ENCODE measurements at places on chromosomes 11 and 22. TPM values are rescaled to one million over a fixed set of nuclear protein-coding genes. Genes with fewer than 3 reads are reported as not detected.

GRCh38 chr11:14021738-14022137, 59.2 kb downstream of the SPON1 start:
- DNase-seq: no peak

DNA sequence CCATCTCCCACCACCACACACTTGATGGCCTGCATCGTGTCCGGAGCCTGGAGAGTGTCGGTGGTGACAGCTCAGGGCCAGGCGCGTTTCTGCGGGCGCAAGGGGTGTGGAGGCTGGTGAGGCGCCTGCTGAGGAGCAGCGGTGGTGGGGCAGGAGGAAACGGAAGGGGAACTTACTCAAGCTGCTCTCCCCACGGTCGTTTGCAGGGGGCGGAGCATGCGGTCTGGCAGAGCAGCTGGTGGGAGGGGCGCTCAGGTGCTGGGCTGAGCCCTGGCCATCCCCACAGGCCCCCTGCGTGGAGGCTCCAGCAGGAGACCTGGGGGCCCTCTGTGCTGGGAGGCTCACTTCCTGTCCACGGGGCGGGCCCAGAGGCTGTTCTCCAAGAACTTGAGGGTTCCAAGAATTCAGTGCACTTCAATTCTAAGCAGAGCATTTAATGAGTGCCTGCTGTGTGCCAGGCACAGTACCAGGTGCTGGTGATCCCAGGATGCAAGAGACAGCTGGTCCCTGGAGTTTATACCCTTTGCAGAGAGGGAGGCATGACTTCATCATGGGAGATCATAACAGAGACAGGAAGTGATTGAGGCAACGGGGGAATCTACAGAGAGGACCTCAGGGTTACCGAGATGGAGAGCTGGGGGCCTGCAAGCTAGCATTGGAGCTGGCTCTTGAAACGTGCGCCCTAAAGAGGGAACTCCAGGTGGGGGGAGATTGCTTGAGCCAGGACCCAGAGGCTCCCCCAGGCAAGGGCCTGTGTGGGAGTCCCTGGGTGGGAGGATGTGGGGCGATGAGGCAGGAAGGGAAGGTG, at the start of gene RAC2:
Gene RAC2, minus strand, starts transcription at position 156 of the 808 bp plus-strand sequence. Its CDS starts 121 bp downstream, at position 35.
- DNase-seq: peak; percentile 88

GRCh38 chr11:8011371-8011770, 24.2 kb downstream of the EIF3F start:
- DNase-seq: no peak

GRCh38 chr22:31719850-31720471, 30.0 kb downstream of the PRR14L start:
- DNase-seq: no peak

DNA sequence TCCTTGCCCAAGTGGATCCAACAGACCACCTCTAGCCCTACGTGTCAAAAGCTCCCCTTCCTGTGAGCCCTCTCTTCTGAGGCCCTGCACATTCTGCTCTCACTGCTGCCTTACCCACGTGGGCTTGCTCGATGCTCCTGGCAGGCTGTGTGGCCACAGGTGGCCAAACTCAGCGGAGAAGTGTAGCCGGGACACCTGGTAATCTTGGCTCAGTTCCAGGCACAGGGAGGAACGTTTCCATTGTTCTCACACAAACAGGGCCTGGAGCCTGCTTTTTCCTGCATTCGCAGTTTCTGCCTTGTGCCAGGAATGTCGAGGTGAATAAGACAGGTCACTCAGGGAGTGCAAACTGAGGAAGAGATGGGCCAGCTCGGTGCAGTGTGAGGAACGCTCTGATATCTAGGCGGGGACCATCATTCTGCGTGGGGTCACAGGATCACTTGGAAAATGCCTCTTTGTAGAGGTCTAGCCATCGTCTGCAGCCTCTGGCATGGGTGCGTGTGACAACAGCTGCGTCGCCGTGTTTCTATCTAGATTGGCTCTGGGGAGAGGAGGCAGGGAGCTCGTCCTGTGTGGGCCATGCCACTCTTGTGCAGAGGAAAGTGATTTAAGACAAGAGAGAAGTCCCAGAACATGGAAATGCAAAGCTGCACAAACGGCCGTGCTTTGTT, 127.6 kb upstream of the PARVA start:
- no peak for DNase-seq

GRCh38 chr11:62569611-62570010, 4.1 kb downstream of the EEF1G start:
- no peak for DNase-seq

DNA sequence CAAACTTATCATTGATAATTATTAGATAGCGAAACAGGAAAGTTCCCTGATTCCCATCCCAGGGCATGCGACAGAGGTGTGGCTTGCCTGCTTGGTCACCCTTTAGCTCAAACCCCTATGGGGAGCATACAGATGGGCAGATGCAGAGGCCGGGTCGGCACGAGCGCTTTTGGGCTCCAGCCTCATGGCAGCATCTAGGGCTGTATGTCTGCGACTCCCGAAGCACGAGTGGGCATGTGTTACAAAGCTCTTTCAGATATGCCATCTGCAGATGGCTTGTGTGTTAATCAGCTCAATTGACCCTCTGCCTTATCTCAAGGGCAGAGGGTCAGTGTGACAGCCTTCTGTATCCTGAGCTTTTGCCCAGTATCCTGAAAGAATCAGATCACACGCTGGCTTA, 2069.3 kb upstream of the RAG2 start:
- DNase-seq: no peak

DNA sequence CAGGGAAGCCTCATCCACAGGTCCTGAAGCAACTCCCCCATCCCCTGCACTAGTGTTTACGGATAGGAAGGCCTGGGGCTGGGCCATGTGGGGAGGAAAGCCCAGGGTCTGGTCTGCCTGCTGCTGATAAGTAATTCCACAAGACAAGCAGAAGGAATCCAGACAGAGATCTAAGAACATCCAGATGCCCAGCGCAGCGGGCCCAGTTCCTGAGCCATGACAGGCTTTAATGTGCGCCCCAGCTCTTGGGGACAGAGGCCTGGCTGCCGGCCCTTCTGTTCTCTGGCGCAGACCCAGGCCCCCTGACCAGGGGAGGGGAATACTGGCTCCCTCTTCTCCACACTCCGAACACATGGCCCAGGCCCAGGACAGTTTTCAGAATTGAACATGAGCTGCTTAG, 28.8 kb upstream of the ETS1 start:
- DNase-seq: no peak

DNA sequence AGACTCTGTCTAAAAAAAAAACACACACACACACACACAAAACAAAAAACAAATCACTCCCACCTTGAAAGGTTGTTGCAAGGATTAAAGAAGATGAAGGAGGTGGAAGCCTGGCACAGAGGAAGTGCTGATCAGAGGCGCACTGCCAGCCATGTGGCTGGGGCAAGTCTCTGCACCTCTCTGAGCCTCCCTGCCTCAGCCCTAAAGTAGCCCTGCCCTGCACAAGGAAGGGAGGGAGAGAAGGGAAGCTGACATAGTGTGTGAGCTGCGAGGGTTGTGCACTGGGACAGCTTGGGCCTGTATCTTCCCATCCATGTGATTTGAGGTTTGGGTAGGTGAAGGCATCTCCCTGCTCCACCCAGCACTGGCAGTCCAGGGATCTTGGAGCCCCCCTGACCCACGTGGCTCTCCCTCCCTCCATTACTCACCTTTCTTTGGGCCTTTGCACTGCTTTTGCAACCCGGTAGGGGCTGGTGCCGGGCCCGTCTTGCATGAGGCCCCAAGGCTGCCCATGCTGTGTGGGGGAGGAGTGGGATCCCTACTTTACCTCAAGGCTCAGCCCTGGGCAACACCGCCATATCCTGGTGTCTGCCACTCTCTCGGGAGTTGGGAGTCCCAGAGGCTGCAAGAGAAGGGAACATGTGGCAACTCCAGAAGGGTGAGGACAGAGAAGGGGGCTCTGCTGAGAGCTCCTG, 30.5 kb downstream of the IFT27 start:
- DNase-seq: peak; percentile 47

The MISFA gene
- total RNA-seq: not detected

The EFCAB6 gene
- 0.31 TPM for total RNA-seq

The CLDN5 gene
- total RNA-seq: 3.0 TPM

Data from H7 (cell line).